ENCODE measurements at places on chromosomes 1 and 21. TPM values are rescaled to one million over a fixed set of nuclear protein-coding genes. Genes with fewer than 3 reads are reported as not detected.

CASP9 gene
- 7.5 TPM for total RNA-seq

GRCh38 chr1:221839782-221840395 lies 98.0 kb upstream of the DUSP10 start:
- no peak for DNase-seq

DNA sequence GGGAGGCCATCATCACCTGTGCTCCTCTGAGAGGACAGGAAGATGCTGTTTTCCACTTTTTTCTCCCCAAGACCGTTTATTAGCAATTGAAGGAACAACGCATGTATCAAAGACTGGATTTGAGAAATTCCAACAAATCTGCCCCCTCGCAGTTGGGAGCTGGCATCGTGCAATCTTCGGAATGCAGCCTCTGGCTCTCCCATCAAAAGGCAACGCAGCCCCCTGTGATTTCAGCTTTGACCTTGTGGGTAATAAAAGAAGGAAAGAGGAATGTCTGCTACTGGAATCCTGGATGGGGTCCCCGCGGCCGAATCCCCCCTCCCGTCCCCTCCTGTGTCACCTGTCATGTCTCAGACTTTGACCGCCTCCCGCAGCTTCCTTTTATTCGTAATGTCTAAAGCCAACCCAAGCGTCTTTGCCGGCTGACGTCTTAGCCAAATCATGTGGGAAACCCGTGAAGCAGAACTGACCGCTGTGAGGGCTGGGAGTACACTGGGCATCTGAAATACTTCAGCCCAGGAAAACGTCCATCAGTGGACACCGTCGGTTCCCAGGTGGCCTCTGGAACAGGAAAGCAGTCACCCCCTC lies 101.5 kb downstream of the WDR4 start:
- no peak for DNase-seq

ANKRD35 gene
- not detected for total RNA-seq

GRIK3 gene
- total RNA-seq = not detected

- DNase-seq = no peak
Observed at GRCh38 chr1:183710734-183711133, 57.6 kb upstream of the APOBEC4 start.

Measured in Panc1 (cell line).